Heart left ventricle (tissue), 16 donors: ENCODE measurements at places on chromosomes 12 and 14.

GRCh38 chr12:124217508-124218242, 77.2 kb upstream of the RFLNA start:
- no peaks in the 10 kb centered on the region for H3K4me1 ChIP-seq
- no peaks in the 10 kb centered on the region for H3K36me3 ChIP-seq
- H3K27ac ChIP-seq, result no peak overlapping the region
- H3K4me3 ChIP-seq, result no peak overlapping the region
- no peaks in the 10 kb centered on the region for H3K27me3 ChIP-seq

- no peak for DNase-seq
- H3K27me3 ChIP-seq, result no peaks in the 10 kb centered on the region
- H3K4me1 ChIP-seq, result no peaks in the 10 kb centered on the region
- no peak overlapping the region for H3K27ac ChIP-seq
- H3K4me3 ChIP-seq, result no peak overlapping the region
- H3K36me3 ChIP-seq, result no peaks in the 10 kb centered on the region
Measured at GRCh38 chr12:61291647-61292046, 968.6 kb upstream of the USP15 start.

GRCh38 chr12:47356129-47356700, 276.5 kb upstream of the AMIGO2 start:
- H3K27ac ChIP-seq, result no peak overlapping the region
- no peak for DNase-seq
- H3K27me3 ChIP-seq, result no peaks in the 10 kb centered on the region

DNA sequence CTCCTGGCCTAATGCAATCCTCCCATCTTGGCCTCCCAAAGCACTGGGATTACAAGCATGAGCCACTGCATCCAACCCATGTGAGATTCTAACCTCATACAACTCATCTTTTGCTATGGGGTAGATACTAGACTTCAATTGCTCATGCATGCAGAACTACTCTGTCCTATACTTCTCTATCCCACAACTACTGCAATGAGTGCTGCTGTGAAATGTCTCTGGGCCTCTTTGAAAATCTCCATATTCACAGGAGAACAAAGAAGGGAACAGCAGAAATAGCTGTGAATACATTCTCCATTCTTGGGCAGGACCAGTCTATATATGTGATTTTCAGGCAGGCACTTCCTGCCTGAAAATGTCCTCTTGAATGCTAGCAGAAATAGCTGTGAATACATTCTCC, 220.7 kb upstream of the GRIP1 start:
- peaks cover 16% of the 10 kb centered on the region for H3K4me1 ChIP-seq
- DNase-seq, result no peak
- no peaks in the 10 kb centered on the region for H3K36me3 ChIP-seq
- H3K4me3 ChIP-seq, result no peak overlapping the region
- no peaks in the 10 kb centered on the region for H3K27me3 ChIP-seq
- no peak overlapping the region for H3K27ac ChIP-seq

- no peaks in the 10 kb centered on the region for H3K4me1 ChIP-seq
- no peak for DNase-seq
- no peaks in the 10 kb centered on the region for H3K36me3 ChIP-seq
- H3K4me3 ChIP-seq, result no peak overlapping the region
Measured at GRCh38 chr12:71124835-71125460, 32.9 kb downstream of the TSPAN8 start.

DNA sequence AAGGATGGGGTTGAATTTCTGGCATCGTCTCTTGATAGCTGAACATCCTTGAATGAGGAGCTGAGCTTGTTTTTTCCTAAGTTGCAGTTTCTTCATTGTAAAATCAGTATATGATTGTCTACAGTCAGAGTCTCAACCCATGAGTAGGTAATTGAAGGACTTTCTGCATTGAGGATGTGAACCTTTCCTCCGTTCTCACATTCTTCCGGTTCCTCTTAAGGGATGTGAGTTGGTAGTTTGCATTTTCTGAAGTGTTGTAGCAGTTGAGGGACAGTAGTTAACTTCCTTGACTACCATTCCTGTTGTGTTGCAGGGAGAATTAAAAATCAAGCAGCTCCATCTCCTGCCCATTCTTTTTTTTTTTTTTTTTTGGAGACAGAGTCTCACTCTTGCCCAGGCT, 19.1 kb downstream of the TPCN1 start:
- peaks cover 34% of the 10 kb centered on the region for H3K36me3 ChIP-seq
- no peaks in the 10 kb centered on the region for H3K27me3 ChIP-seq
- no peak overlapping the region for H3K4me3 ChIP-seq
- H3K4me1 ChIP-seq, result peaks cover 97% of the 10 kb centered on the region
- H3K27ac ChIP-seq, result peak overlapping the region; percentile 92

DNA sequence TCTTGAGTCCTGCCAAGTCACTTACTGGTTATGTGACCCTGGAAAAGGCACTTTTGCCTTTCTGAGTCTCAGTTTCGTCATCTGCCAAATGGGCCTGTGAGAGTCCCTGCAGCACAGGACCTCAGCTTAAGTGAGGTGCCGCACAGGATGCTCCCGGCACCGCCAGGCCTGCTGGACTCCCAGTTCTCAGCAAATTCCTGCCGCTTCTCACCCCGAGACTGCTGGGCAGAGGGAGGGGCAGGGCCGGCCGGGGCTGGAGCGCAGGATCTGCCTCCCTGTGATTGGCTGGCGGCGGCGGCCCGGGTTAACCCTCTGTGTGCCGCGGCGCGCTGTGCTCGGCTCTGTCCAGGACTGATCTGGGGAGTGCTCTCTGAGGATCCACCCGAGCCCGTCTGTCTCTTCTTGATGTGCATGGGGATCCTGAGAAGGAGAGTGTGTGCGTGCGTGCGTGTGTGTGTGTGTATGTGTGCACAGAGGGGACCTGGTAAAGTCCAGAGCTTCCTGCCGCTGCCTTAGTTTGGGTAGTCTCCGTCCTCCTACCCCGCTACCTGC, 8.6 kb downstream of the SETD1B start:
- H3K27ac ChIP-seq, result peak overlapping the region; percentile 61
- H3K27me3 ChIP-seq, result no peaks in the 10 kb centered on the region
- H3K36me3 ChIP-seq, result peaks cover 78% of the 10 kb centered on the region

- H3K4me1 ChIP-seq, result no peaks in the 10 kb centered on the region
- H3K27me3 ChIP-seq, result peaks cover 9% of the 10 kb centered on the region
- no peaks in the 10 kb centered on the region for H3K36me3 ChIP-seq
- DNase-seq, result no peak
Measured at GRCh38 chr12:67088401-67089118, 180.6 kb upstream of the CAND1 start.

DNA sequence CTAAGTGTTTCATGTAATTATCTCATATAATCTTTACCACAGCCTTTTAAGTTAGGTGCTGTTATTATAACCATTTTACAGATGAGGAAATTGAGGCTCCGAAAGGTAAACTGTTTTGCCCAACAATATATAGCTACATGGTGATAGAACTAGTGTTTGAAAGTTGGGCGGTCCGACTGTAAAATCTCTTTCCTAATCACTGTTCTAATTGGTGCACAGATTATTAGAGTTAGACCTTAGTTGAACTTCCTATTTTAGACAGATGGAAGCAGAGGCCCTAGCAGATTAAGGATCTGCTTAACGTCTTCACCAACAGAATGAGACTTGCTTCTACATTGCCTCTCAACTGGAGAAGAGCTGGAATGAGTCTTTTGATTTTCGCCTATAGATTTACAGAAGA, 30.0 kb upstream of the DUSP6 start:
- DNase-seq, result no peak
- H3K4me1 ChIP-seq, result peaks cover 22% of the 10 kb centered on the region
- H3K27ac ChIP-seq, result no peak overlapping the region

DNA sequence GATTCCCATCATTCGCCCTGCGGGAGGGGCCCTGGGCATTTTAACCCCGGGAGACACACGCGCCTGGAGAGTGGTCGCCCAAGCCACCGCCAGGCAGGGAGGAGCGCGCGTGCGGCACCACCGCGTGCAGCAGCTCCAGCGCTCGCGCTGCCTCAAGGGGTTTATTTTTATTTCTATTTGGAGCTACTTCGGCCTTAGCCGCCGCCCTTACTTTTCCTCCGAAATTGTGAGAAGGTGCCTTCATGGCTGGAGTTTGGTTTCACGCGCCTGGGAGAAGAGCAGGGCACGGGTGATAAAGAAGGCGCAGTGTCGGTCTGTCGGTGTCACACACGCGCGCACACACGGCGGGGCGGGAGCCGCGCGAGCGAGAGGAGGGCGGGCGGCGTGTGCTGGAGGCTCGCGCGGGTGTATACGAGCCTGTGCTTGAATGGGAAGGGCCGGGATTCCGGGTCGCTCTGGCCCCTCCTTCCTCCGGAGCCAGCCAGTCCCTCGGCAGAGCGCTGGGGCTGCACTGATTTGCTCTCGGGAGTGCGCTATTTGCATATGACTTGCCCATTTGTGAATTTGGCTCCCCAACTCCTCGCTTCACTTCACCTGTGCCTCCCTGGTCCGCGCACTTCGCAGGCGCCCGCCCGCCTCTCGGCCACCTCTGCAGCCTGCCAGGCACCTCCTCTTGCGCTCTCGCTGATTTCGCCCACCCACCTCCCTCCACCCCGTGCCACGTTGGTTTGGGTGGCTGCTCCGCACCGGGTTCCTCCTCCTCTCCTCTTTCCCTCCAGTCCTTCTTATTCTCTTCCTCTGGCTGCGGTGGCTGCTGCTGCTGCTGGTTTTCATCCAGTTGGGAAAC, 932.3 kb downstream of the DIO2 start:
- H3K27ac ChIP-seq, result no peak overlapping the region
- H3K27me3 ChIP-seq, result peaks cover 18% of the 10 kb centered on the region
- H3K36me3 ChIP-seq, result no peaks in the 10 kb centered on the region
- peak; percentile 53 for DNase-seq

- H3K36me3 ChIP-seq, result no peaks in the 10 kb centered on the region
- DNase-seq, result no peak
- no peaks in the 10 kb centered on the region for H3K27me3 ChIP-seq
- H3K4me1 ChIP-seq, result no peaks in the 10 kb centered on the region
Measured at GRCh38 chr14:49876563-49877127, 16.2 kb upstream of the ARF6 start.

- H3K36me3 ChIP-seq, result no peaks in the 10 kb centered on the region
- H3K27ac ChIP-seq, result no peak overlapping the region
- no peaks in the 10 kb centered on the region for H3K27me3 ChIP-seq
Measured at GRCh38 chr12:96197503-96198272, 3.5 kb downstream of the ELK3 start.

GRCh38 chr12:85796001-85796400, 40.2 kb downstream of the RASSF9 start:
- no peak overlapping the region for H3K4me3 ChIP-seq
- no peaks in the 10 kb centered on the region for H3K36me3 ChIP-seq
- DNase-seq, result no peak
- H3K27me3 ChIP-seq, result no peaks in the 10 kb centered on the region

GRCh38 chr14:70888681-70889175, 18.5 kb upstream of the PCNX1 start:
- H3K4me3 ChIP-seq, result no peak overlapping the region
- no peak for DNase-seq
- H3K36me3 ChIP-seq, result no peaks in the 10 kb centered on the region
- H3K4me1 ChIP-seq, result no peaks in the 10 kb centered on the region
- H3K27me3 ChIP-seq, result no peaks in the 10 kb centered on the region

DNA sequence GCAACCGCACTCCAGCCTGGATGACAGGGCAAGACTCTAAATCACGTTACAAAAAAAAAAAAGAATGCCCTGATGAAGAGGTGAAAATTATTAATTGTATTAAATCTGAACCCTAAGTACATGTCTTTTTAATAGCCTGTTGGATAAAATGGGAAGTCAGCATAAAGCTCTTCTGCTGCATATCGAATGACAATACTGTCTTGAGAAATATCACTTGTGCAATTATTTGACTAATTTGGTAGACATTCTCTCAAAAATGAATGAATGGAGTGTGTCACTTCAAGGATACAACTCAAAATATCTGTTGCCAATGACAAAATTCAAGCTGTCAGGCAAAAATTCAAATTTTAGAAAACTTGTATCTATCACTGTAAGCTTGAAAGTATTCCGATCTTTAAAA, 38.9 kb downstream of the DNAI7 start:
- no peaks in the 10 kb centered on the region for H3K4me1 ChIP-seq
- no peak for DNase-seq
- H3K27ac ChIP-seq, result no peak overlapping the region
- H3K27me3 ChIP-seq, result no peaks in the 10 kb centered on the region
- no peak overlapping the region for H3K4me3 ChIP-seq
- no peaks in the 10 kb centered on the region for H3K36me3 ChIP-seq

GRCh38 chr12:97194546-97194945, 268.1 kb upstream of the RMST start:
- no peak overlapping the region for H3K27ac ChIP-seq
- no peak for DNase-seq
- no peak overlapping the region for H3K4me3 ChIP-seq
- no peaks in the 10 kb centered on the region for H3K4me1 ChIP-seq
- no peaks in the 10 kb centered on the region for H3K27me3 ChIP-seq
- H3K36me3 ChIP-seq, result no peaks in the 10 kb centered on the region

GRCh38 chr12:29425722-29426121, 44.8 kb upstream of the ERGIC2 start:
- no peak overlapping the region for H3K27ac ChIP-seq
- H3K4me1 ChIP-seq, result no peaks in the 10 kb centered on the region
- H3K36me3 ChIP-seq, result no peaks in the 10 kb centered on the region
- no peak for DNase-seq

DNA sequence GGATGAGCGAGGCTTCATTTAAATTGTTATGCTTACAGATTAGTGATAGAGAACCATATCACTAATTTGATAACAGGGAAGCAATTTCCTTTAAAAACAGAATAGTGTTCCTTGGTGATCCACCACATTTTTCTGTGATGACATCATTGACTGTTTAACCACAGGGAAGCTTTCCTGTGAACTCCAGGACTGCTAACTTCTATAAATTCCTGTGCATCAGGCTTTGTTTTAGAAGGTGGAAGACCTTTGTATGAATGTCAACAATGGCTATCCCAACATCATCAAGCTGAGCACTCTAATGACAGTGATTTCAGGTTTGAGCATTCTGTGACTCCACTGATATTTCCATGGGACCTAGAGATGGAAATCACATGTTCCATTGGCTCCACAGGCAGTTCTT, 177.1 kb downstream of the RMST start:
- H3K4me1 ChIP-seq, result no peaks in the 10 kb centered on the region
- H3K27ac ChIP-seq, result no peak overlapping the region
- H3K27me3 ChIP-seq, result no peaks in the 10 kb centered on the region
- H3K4me3 ChIP-seq, result no peak overlapping the region
- no peak for DNase-seq

DNA sequence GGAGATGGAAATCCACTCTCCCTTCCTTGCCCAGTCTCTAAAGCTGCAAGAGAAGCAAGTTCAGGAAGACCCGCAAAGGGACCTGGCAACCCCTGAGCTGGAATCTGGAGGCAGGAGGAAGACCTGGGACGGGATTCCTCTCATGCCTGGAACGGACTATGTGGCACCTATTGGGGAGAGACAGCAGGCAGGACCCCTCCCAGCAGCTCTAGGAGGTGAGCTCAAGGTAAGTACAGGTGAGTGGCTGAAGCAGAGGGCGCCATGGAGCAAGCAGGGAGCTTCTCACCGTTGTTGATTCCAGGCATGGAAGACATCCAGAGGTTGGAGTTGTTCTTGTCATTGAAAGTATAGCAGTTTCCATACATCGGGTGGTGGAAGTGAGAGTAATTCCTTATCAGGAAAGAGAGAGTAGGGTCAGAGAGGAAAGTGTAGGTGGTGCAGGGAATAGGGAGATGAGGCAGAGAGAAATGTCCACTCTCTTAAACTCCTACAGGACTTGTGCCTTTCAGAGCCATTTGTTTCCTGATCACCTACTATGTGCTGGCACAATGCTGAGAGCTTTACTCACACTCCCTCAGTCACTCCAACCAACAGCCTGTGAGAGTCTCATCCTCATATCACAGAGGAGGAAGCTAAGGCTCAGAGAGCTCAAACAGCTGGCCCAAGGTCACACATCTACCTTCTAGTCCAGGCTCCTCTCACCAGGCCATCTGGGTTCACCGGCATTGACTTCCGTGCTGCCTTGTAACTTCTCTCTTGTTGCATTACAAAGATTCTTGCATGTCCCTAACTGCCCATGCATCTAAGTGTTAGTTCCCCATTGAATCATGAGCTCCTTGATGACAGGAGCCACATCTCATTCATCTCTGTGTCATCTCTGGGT, 13.9 kb upstream of the TNFRSF1A start:
- DNase-seq, result no peak
- no peak overlapping the region for H3K27ac ChIP-seq
- no peak overlapping the region for H3K4me3 ChIP-seq
- H3K36me3 ChIP-seq, result no peaks in the 10 kb centered on the region
- H3K4me1 ChIP-seq, result peaks cover 10% of the 10 kb centered on the region
